Bronchial epithelial cell (primary cell): ENCODE measurements at places on chromosomes 13 and 19. TPM values are rescaled to one million over a fixed set of nuclear protein-coding genes. Genes with fewer than 3 reads are reported as not detected.

DNA sequence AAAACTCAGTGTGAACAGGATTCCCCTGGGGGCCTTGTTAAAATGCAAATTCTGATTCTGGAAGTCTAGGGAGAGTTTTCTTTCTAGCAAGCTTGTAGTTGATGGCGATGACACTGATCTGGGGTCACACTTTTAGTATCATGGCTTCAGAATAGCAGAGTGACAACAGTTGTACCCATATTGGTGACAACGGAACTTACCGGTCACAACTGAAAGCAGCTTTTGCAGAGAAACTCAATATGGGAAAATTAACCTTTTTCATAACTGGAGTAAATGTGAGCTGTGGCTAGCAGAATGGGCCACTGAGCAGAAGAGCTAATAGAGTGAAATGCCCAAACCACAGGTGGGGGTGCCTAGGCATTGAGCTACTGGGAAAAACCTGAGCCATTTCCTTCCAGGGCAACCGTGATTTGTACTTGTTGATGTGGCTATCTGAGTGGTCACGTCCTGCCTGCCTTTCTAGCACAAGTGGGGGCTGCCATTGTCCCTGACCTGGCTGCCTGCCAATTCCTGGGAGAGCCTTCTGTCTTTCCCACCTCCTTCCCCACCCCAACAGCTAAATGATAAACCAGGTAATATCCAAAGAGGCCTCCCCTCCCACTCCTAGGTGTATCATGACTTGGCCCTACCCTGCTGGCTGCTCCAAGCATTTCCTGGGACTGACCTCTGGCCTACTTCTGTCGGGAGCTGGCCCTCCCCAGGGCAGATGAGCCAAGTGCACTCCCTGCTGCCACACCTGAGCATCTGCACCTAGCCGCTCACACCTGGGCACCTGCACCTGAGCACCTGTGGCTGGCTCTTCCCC is 1.7 kb upstream of the SLC10A2 start:
- peak; percentile 5 for DNase-seq

DNA sequence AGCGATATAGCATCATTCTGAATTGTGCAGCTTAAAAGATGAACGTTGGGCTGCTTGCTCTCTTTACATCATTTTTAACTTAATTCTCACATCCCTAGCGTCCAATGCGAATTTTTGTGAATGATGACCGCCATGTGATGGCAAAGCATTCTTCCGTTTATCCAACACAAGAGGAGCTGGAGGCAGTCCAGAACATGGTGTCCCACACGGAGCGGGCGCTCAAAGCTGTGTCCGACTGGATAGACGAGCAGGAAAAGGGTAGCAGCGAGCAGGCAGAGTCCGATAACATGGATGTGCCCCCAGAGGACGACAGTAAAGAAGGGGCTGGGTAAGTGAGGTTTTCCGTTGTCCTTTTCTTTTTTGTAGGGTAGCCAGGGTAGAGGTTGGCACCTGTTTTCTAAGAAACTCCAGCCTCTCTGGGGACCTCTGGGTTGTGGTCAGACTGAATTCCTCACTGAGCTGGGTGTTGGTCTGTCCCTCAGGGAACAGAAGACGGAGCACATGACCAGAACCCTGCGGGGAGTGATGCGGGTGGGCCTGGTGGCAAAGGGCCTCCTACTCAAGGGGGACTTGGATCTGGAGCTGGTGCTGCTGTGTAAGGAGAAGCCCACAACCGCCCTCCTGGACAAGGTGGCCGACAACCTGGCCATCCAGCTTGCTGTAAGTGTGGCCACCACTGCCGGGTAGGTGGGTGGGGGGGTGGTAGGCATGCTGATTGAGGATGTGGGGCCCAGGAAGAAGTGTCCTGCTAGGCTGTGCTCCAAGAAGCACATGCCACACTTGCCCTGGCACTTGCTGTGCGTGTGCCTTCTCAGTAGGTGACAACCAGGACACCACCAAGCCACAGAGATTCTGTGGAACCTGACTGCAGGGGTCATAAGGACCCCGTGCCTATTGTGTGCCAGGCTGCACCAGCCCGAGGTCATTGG is 17.0 kb downstream of the ILF3 start:
- DNase-seq = no peak

- DNase-seq = no peak
Observed at GRCh38 chr19:15304140-15304705, 28.1 kb downstream of the BRD4 start.

DNA sequence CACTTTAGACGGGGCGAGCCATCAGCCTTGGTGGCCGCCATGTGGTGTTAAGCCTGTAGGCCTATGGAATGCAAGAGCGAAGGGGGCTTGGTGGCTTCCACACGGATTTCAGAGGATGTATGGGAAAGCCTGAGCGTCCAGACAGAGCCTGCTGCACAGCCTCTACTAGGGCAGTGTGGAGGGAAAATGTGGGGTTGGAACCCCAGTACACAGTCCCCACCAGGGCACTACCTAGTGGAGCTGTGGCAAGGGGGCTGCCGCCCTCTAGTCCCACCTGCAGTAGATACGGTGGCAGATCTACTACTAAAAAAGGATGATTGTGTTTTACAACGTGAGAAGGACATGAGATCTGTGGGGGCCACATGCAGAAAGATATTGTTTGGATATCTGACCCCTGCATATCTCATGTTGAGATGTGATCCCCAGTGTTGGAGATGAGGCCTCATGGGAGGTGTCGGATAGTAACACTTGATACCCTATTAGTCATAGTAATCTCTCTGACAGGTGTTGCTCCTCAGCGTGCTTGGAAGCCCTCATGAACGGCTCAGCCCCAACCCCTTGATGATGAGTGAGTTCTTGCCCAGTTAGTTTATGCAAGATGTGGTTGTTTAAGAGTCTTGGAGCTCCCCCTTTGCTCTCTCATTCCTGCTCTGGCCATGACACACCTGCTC is 45.6 kb downstream of the LHFPL6 start:
- DNase-seq = no peak

- no peak for DNase-seq
Observed at GRCh38 chr13:63880705-63881104, 2465.1 kb upstream of the PCDH20 start.

DNA sequence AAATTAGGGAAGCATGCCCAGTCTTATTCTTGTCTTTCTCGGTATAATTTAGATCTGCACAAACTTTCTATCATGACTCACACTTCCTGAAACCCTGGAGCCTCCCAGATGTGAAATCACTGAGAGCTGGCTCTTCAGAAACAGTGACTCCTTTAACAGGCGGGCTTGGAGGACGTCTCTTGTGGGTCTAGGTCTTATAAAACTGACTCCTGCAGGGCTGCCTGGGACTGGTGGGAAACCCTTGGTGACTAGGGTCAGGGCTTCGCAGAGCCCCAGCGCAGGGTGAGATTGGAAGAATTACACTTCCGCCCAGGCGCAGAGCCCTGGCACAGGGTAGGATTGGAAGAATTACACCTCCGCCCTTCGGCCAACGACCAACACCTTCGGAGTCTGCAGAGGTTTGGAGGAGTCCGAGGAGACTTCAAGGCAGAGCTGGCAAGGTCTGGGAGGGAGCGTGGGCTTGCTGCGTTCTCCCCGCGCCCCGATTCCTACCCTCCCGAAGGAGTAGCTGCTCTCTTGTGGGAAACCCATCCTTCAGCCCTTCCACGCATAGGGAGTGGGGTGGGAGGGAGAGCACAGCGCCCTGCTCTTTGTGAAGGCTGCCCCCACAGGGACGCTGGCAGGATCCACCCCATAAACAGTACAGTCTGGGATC is 43.4 kb upstream of the MAP3K10 start:
- peak; percentile 73 for DNase-seq

The CRTC1 gene
- 0.79 and 1.3 TPM in 2 replicates for total RNA-seq

The ZNF846 gene
- total RNA-seq = 3.7 and 12.3 TPM in 2 replicates
